ENCODE measurements at places on chromosomes 3 and 15.

- DNase-seq = no peak
These were observed 254.2 kb downstream of the EBLN2 start for GRCh38 chr3:73315706-73316105.

DNA sequence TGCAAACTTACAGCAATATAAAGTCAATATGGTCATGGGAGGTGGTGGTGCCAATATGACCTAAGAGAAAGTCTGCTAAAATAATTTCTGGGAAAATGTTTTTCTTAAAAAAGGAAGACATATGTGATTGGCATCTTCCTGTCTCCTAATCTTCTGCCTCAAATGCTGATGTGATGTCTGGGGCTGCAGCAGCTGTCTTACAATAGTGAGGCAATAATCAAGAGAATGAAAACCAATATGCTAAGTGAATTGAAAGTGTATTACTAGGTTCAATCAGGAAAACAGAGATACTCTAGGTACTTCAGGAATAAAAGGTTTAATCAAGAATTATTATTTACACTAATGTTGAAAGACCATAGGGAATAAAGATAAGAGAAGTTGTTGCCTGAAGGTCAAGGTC lies 7.2 kb upstream of the STT3B start:
- no peak for DNase-seq

- no peak for DNase-seq
These were observed 73.7 kb upstream of the SLCO2A1 start for GRCh38 chr3:134103470-134103869.

- DNase-seq = no peak
These were observed 148.8 kb downstream of the ALDH1A2 start for GRCh38 chr15:57916695-57917094.

GRCh38 chr3:172065527-172065926 lies 26.1 kb downstream of the FNDC3B start:
- no peak for DNase-seq

- DNase-seq = no peak
These were observed 7.7 kb upstream of the KCTD6 start for GRCh38 chr3:58484045-58484721.

DNA sequence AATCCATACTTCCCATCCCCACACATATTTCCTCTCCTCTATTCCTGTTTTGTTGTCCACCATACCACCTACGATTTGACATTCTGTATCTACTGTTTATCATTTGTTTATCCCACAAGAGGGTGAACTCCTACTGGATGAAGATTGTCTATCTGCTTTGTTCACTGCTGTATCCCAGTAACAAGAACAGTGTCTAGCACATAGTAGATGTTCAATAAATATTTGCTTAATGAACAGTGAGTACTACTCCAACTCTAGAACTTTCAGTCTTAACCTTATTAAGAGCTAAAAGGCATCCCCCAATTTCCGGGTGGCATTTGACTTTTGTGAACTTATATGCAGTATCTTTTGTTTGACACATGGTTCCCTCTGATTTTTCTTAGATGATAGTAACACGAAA lies 1.3 kb downstream of the PYGO1 start:
- no peak for DNase-seq

- DNase-seq = no peak
These were observed 15.8 kb upstream of the CYP11A1 start for GRCh38 chr15:74383286-74383685.

GRCh38 chr3:123161167-123161566 lies 40.6 kb upstream of the SEC22A start:
- DNase-seq = no peak

DNA sequence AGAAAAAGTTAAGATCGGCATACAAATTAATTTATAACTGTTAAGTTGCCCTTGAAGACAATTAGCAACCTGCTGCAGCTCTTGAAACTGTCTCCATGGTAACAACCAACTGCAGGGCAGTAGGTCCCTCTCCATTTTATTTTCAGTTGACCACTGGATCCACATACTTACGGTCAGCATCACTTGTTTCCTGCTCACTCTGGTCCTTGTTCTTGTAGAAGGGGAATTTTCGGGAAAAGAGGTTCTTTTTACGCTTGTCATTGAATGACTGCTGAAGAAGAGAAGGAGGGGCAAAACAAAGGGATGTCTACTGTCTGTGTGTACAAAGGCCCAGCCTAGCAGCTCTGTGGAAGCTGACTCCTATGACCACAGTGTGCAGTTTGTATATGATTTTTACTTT lies 46.8 kb upstream of the MELTF start:
- DNase-seq = no peak

GRCh38 chr3:145893331-145893730 lies 267.7 kb downstream of the PLOD2 start:
- no peak for DNase-seq

- peak; percentile 82 for DNase-seq
These were observed at the start of gene DZIP1L for GRCh38 chr3:138114988-138115971. Gene DZIP1L (minus strand): TSS chr3:138115608. CDS start chr3:138103971, 11,637 bp downstream.

- no peak for DNase-seq
These were observed 30.9 kb downstream of the FNDC3B start for GRCh38 chr3:172070269-172070668.

GRCh38 chr15:66663664-66664063 lies 38.4 kb upstream of the SMAD6 start:
- no peak for DNase-seq

DNA sequence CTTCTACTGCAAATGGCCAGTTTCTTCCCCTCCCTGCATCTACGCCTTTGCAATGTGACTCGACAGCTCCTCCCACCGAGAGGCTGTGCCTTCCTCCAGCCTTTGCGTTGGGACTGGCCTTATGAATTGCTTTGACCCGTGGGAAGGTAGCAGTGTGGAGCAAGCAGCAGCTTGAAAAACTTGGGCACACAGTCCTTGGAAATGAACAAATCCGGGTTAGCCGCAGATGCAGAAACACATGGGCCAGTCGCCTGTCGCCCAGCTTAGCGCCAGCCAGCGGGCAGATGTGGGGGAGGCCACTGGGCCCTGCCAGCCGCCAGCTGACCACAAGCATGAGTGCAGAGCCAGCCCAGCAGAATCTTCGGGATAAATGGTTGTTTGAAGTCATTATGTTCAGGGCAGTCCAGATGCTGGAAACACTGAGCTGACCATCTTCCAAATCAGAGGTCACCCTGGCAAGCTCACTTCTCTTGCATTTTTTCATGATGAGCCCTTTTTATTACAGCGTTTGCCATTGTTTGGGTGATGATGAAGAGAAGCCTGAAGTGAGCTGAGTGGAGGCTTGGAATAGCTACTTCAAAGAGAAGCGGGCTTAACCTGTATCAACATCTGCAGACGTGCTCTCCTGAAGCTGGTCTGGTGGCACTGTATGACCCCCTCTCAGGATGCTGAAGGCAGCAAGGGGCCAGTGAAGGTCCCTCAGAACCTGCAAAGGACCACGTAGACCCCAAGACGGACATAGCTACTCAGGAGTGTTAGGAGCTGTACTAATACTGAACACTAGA lies 9.8 kb downstream of the SELENOS start:
- DNase-seq = no peak

DNA sequence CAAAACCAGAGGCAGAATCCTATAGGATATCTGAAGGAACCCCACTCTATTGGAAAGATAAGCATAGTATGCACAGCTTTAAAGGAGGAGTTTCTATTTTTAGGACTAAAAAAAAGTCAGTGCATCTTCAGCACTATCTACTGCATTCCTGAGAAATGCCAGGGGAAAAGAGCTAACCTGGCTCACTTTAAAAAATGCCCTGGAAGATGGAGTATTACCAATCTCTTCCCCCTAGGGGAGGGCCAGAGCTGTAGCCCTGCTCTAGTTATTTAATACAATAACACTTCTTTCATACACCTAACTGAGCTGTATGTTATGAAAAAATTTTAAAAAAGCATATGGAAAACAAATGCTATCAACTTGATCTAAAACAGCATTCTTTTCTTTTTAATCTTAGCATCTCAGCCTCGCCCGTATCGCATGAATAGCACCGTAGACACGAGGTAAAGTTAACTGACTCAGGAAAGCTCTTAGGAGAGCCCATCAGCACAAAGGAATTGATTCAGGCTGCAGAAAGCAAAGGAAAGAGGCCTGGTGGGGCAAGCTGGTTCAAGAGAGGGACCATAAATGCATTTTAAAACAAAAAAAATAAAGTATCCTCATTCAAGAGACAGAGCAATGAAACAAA lies 50.2 kb downstream of the TGM4 start:
- DNase-seq = no peak

DNA sequence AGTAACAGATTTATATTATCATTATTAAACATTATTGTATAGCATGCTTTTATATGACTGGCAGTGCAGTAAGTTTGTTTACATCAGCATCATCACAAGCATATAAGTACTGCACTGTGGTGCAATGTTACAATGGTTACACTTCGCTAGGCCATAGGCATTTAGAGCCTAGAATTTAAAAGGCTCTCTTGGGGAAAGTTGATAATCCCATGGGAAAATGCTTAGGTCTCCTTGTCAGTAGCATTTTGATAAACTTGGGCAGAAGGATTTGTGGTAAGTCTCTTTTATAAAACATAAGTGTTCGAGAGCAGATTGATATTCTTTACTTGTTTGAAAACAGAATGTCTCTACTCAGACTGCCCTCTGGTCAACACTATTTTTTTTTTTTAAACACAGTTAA lies 7.5 kb downstream of the DTWD1 start:
- no peak for DNase-seq

GRCh38 chr15:68295014-68295805 lies 17.7 kb downstream of the FEM1B start:
- DNase-seq = no peak

- DNase-seq = no peak
These were observed 17.7 kb downstream of the RBP1 start for GRCh38 chr3:139521816-139522215.

DNA sequence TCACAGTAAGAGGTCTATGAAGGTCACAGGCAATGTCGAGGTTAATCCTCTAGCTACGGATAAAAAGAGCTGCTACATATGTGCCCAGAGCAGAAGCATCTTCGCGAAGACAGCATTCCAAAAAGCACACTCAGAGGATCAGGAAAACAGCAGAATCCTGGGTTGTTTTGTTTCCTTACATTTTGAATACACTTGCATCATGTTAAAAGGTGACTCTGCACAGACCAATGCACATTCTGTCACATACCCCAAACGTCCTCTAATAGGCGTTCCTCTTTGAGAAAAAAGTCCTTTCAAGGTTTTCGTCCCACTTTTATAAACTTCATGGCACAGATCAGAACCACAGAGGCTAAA lies 52.7 kb downstream of the VGLL4 start:
- DNase-seq = no peak

GRCh38 chr15:99343208-99343607 lies 91.9 kb downstream of the LRRC28 start:
- DNase-seq = no peak

GRCh38 chr3:24661175-24661584 lies 166.5 kb upstream of the THRB start:
- DNase-seq = no peak

GRCh38 chr3:148707601-148708380 lies 10.1 kb downstream of the AGTR1 start:
- DNase-seq = no peak

- DNase-seq = peak; percentile 53
These were observed 37.5 kb upstream of the STIMATE start for GRCh38 chr3:52934630-52935530.

DNA sequence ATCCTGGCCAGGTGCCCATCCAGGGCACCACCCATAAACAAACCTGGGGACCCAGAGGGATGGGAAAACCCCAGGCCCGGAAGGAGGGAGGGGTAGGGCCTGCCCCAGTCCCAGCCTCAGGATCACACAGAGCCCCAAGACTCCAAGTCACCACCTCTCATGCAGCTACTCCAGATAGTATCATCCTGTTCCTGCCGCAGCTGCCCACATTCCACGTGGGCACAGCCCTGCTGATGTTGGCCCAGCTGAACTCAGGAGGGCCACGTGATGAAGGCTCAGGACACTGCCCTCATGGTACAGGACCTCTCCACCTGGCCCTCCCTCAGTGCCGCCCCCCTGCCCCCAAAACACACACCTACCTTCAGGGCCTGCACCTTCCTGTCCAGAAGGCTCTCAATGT lies 69.5 kb downstream of the CACNA2D2 start:
- DNase-seq = no peak

GRCh38 chr3:64218746-64219145 lies 6.5 kb downstream of the PRICKLE2 start:
- no peak for DNase-seq

DNA sequence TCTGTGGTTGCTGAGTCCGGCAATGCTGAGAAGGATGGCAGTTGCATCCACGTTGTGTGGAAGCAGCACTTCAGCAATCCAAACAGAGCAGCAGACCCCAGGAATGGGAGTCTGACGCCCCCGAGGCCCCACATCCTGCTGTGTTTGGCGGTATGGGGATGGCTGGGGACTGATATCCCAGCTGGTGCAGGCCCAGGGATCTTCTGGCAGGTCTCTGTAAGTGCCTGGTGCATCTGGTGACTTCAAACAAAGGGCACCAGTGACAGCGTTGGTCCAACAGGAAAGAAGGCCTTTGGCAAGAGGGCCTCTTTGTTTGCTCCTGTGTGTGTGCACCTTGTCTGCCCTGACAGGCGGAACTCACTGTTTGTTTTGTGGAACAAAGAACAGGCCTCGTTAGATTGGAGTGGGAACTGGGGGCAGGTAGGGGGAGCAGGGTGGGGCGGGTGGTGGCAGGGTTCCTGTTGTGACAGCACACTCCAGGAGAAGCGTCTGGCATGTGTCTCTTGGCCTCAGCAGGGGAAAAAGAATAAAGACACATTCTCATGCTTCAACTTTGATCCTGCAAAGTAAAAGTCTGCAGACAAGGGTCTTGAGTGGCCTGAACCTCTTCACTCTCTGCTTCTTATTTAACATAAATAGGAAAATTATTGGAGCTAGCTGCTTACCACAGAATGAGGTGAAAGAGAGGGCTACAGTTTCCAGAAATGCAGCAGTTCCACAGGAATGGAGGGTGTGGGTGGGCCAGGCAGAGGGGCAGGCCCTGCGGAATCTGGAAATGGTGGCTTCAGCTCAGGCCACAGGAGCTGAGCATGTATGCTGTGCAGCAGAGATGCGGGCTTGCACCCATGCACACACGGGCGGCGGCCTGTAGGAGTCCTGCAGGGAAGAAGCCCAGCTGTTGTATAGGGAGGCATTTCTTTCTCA lies 94.5 kb upstream of the MYZAP start:
- DNase-seq = no peak

DNA sequence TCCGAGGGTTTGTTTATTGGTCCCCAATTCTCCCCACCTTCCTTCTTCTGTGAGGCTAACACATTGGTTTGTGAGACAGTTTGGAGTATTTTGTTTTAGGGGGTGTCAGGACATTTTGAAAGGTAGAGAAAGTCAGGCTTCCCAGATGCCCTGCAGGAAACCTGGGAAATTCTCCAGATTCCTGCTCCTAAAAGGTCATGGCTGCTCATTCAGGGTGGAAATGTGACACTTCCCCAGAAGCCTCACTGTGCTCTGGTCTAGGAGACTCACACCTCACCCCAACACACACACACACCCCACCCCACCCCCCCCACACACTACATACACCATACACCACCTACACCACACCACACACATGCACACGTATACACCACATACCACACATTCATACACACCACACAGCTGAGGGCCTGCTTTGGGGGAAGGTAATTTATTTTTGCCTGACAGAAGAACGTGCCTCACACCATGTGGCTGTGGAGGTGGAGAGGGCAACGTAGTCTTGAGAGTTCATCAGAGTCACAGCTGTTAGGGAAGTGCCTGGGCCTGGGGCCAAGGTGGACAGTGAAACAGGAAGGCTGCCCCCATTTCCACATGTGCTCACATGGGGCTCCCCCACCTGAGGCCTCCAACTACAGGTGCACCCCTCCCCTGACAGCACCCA lies 40.4 kb upstream of the LIMD1 start:
- DNase-seq = no peak

Data from ecto neural progenitor cell (in vitro differentiated cells).